Activated naive CD8-positive, alpha-beta T cell treated with anti-CD3 and anti-CD28 coated beads, Interleukin-2, amount 10 ng/mL, durations not matched to agents 7 days and 5 days (primary cell): ENCODE measurements at places on chromosomes 4 and X. TPM values are rescaled to one million over a fixed set of nuclear protein-coding genes. Genes with fewer than 3 reads are reported as not detected.

- no peak overlapping the region for H3K4me3 ChIP-seq
- no peaks in the 10 kb centered on the region for H3K4me1 ChIP-seq
- no peak overlapping the region for H3K27ac ChIP-seq
- H3K27me3 ChIP-seq: no peaks in the 10 kb centered on the region
- no peak for DNase-seq
These were observed 278.5 kb downstream of the PARM1 start for GRCh38 chr4:75211422-75211821.

TMA16 gene
- 27.3 TPM for total RNA-seq

AMTN gene
- not detected for total RNA-seq

ENPEP gene
- 0.68 TPM for total RNA-seq
